ENCODE measurements at places on chromosomes 2 and 18.
A peak's percentile ranks its signal among the peaks of the same experiment; 100 is the strongest.

DNA sequence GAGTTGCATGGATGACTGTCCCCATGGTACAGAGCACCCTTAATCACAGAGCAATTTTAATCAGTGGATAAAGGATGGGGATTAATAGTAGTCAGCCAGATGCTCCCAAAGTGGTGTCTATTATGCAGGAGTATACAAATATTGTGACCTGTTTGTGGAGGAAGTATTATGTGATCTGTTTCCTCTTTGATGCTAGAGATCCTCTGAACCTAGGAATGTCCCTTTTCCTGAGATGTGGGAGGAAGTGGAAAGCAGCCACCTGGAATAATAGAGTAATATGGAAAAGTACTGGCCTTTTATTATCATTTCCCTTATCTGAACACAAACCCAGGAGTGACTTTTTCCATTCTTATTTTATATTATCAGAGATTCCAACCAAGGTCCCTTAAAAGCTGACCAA lies 94.2 kb upstream of the EFEMP1 start:
- no peak for DNase-seq

DNA sequence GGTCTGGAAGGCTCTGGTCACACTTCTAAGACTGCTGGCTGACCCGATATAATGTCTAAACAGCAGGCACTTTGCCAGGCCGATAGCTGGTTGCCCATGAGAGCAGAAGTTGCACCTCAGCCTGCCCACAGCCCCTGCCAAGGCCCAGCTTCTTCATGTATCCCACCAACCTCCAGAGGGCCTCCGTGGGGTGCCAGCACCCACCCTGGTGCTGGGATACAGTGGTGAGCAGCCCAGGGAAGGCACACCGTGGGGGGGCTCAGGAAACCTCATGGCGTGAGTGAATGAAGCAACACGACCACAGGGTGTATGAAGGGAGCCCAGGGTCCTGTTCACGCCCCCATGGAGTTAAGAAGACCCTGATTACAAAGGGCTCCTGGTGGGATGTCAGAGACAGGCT lies 16.2 kb upstream of the GLI2 start:
- DNase-seq, result no peak

DNA sequence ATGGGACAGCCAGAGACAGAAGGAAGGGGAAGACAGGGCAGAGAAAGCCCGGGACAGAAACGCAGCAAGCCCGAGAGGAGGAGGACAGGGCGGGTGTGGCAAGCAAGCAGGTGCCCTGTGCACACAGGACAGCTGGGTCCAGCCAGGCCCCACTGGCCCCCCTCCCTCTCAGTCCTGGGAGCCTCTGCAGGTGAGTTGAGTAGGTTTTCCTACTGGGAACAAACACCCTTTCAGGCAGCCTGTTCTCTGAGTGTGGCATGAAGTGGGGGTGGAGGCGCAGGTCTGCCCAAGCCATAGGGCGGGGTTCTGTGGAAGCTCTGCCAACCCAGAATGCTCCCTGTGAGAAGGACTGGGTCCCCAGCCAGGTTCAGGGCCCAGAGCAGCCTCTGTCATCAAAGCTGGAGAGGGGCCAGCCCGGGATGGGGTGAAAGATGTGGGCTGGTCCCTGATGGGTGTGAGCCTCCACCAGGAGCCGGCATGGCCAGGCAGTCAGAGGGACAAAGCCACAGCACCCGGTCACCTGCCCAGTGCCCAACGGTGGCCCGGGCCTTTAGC lies 129.4 kb downstream of the TFCP2L1 start:
- peak; percentile 6 for DNase-seq

DNA sequence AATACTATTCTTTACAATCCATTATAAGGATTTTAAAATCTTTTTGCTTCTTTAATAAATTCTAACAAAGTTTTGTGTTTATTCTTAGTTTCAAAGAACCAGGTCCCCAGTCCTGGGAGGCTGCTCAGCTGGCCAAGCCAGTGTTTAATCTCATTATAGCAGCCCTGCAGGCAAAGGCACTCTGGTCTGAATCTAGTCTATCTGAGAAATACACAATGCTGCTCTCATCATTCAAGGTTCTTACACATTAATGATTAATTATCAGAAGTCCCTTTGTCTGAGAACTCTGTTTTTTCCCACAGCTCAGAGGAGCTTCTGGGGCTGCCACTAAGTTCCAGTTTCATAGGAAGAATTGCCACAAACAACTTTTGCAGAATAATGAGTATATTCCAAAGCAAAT lies 27.7 kb downstream of the KCTD18 start:
- no peak for DNase-seq

- no peak for DNase-seq
Measured at GRCh38 chr18:5516841-5517240, 27.0 kb downstream of the EPB41L3 start.

DNA sequence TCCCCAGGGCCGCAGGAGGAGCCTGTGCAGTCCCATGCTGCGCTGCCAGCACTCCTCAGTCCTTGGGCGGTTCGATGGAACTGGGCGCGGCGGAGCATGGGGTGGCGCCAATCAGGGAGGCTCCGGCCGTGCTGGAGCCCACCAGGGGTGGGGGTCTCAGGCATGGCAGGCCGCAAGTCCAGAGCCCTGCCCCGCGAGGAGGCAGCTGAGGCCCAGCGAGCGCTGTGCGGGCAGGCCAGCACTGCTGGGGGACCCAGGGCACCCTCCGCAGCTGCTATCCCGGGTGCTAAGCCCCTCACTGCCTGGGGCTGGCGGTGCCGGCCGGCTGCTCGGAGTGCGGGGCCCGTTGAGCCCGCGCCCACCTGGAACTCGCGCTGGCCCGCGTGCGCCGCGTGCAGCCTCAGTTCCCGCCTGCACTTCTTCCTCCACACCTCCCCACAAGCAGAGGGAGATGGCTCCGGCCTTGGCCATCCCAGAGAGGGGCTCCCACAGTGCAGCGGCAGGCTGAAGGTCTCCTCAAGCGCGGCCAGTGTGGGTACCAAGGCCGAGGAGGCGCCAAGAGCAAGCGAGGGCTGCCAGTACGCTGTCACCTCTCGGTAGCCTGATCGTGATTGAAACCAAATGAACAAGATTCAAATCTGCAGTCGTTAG lies 22.8 kb upstream of the GALM start:
- DNase-seq, result no peak

GRCh38 chr2:20230114-20230425 lies 5.1 kb upstream of the SDC1 start:
- DNase-seq, result no peak

Measured in NCI-H187 (cell line).